ENCODE measurements at places on chromosomes 1 and 21.
A peak's percentile ranks its signal among the peaks of the same experiment; 100 is the strongest.

DNA sequence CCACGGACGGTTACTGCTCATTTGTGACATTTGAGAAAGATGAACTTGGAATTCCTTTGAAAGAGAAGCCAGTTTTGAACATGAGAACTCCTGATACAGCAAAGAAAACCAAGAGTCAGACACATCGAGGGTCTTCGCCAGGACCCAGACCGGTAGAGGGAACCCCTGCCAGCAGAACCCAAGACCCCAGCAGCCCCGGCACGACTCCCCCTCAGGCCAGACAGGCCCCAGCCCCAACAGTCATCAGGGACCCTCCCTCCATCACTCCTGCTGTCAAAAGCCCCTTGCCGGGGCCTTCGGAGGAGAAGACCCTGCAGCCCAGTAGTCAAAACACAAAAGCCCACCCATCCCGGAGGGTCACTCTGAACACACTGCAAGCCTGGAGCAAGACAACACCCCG lies 27.7 kb downstream of the CHAF1B start:
- DNase-seq, result no peak

GRCh38 chr1:101356604-101357443 lies 120.0 kb downstream of the S1PR1 start:
- DNase-seq, result no peak

- peak; percentile 51 for DNase-seq
Observed at GRCh38 chr1:30106125-30106524, 617.3 kb downstream of the MATN1 start.

DNA sequence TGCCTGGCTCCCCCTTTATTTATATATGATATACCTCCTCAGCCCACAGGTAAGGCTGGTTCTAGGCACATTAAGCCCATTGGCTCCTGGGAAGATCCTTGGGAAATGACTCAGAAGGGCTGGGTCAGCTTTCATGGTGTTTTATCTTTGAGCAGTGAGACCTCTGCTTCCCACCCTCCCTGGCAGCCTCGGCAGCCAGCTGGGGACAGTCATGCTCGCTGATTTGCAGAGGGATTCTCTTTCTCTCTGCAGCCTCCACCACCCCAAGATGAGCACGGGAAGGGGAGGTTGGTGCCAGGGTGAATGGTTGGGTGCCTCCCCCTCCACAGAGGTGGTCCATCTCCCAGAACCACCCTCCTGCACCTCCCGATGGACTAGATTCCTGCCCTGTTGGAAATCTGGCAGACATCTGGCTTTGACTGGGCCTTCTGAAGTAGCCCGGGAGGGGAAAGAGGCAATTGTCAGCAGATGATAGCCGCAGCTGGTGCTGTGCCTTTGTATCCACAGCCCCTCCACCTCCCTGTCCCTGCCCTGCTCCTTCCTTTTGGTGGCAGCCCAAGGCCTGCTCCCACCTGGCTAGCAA lies 24.6 kb downstream of the IER5 start:
- DNase-seq, result peak; percentile 78

DNA sequence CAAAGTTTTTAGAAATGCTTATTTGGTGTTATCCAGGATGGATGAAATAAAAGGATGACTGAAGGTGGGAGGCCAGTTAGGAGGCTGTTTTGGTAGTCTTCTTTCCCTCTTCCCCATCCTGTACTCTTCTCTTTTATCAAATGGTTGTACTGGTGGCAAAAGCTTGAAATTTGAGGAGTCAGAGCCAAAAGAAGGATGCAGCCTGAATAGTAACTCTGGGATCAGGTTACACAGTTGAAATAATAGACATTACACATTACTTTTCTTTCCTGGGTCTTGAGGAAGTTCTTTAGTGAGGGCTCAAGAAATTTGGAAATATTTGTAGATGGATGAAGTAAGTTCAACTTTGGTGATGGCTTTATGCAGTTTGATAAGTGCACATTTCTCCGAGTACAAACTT lies 108.6 kb downstream of the GPR52 start:
- DNase-seq, result peak; percentile 1

DNA sequence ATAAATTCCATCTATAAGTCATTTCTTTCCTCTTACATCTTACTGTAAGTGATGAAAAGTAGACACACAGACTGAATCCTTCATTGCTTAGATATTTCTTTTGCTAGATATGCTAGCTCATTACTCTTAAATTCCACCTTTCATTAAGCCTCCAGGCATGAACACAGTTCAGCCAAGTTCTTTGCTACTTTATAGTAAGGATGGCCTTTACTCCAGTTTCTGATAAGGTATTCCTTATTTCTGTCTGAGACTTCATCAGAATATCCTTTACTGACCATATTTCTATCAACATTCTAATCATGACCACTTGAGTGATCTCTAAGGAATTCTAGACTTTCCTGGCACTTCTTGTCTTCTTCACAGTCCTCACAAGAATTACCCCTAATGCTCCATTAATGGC lies 191.7 kb upstream of the KCTD3 start:
- DNase-seq, result peak; percentile 13

GRCh38 chr1:219443763-219444162 lies 169.1 kb downstream of the ZC3H11B start:
- DNase-seq, result peak; percentile 13

DNA sequence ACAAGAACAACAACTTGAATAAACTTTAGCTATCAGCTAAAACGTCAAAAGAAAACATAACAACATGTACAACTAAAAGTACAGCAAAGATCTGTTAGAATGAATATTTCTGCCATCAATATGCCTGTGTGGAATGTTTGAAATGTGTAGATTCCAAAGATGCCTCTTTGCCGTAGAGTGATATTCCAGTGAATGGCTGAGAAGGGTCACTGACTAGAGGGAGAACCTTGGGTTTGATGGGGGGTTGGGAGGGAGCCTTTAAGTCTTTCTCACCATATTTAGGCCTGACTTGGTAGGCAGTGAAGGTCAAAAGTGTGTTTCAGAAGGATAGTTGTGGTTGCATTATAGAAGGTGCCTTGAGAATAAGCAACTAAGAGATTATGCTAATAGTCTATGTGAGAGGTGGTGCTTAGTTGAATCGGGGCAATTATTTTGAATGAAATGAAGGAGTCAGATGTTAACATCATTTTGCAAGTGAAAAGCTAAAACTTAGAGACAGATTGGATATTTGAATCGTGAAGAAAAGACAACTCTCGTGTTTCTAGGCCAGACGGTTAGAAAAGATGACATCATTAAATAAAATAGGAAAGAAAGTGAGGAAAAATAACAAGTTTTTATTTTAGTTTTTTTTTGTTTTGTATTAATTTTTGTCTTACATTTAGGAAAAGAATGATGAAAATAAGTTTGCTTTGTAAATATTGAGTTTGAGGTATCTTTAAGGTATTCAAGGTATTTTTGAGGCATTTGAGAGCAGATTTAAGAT lies 53.8 kb downstream of the PLA2G4A start:
- no peak for DNase-seq

DNA sequence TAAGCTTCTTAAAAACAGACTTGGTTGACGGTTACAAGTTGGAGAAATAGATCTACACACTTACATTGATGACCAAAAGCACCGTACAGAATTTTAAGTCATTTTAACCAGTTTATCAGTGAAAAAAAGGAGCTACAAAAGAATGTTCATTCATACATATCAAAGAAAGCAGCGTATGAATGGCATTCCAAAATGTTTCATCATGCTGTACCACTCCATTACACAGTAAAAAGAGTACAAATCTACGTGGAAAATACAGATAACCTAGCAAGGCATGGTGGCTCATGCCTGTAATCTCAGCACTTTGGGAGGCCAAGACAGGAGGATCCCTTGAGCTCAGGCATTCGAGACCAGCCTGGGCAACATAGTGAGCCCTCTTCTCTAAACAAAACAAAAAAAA lies 40.3 kb downstream of the ZZZ3 start:
- DNase-seq, result no peak

DNA sequence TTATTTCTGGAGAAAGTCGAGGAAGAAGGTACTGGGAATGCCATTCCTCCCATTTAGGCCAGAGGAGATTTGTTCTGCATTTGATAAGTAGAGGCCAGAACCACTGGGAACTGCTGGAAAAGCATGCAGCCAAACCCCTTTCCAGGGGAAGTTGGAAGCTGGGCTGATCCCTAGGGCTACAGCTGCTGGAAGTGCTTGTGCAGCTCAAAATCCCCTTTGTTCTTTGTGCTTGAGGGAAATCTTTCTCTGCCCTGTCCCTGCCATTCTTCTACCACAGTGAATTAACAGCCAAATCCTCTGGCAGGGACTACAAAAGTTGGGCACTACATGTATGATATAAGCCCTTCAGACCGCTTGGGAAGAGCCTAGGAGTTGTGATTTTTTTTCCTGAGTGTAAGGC lies 734.1 kb downstream of the LRRIQ3 start:
- no peak for DNase-seq

GRCh38 chr1:94095112-94095637 lies 25.8 kb downstream of the ABCA4 start:
- peak; percentile 79 for DNase-seq

DNA sequence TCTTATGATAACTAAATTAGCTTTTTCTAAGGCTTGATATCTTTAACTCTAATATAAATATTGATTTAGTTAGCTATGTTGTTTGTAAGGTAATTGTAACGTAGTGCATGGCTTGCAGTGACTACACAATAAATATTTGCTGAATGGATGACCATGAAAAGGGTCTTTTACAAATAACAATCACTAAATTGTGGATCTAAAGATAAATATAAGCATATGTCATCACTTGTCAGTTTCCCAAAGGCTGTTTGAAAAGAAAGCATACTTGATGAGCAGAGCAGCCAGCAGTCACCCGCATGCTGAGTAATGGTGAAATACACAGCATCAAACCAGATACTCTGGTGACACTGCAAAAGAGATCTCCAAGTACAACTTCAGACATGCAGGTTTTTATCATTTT lies 92.5 kb upstream of the FMN2 start:
- no peak for DNase-seq

- no peak for DNase-seq
Observed at GRCh38 chr1:3677484-3677883, 25.2 kb downstream of the TP73 start.

GRCh38 chr1:58809325-58810010 lies 25.6 kb upstream of the JUN start:
- DNase-seq, result peak; percentile 75

DNA sequence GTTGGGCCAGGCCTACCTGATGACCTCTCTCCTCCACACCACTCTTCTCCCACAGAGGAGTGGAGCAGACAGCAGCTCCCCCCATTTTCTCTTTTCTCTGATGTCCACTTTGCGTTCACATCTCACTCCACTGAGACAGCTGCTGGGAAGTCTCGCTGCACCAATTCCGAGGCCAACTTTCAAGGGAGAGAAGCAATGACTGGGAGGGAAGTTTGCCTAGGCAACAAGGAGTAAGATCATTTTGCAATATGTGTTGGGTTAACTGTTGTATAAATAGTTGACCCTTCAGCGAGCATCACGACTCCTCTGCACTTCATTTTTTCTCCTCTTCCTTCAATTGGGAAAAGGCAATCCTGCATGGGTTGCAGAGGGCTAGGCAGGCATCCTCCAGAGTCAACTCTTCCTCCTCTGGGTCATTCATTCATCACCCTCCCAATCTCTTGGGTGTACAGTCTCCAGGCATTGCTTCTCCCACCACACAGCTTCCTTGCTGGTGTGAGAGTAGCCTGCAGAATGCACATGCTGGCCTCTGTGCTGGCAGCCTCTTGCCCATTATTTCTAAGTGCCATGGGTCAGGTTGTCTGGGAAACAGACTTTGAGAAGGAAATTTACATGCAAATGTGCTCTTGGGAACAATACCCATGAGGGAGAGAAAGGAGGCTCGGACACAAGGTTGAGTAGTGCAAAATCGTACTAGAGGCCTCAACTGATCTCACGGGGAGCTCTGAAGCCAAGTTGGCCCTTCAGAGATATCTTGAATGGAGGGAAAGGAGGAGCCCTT lies 75.8 kb upstream of the BCAR3 start:
- no peak for DNase-seq

GRCh38 chr1:15218287-15219279 lies 28.4 kb upstream of the FHAD1 start:
- peak; percentile 39 for DNase-seq

DNA sequence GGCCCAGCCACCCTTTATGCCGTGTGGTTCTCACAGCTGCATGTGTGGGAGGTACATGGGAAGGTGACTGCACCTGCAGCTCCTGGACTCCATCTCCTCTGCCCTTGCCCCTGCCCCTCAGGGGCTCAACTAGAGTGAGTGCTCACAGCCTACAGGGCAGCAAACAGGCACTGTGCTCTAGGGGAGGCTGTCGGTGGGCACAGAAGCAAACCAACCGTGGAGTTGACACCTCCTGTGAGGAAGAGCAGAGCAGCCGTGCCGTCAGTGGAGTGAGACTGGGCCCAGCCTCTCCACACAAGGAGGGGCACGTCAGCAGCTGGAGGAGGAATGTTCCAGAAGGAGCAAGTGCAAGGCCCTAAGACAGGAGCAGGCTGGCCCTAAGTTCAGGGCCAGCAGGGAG lies 32.7 kb downstream of the BMP8A start:
- no peak for DNase-seq

DNA sequence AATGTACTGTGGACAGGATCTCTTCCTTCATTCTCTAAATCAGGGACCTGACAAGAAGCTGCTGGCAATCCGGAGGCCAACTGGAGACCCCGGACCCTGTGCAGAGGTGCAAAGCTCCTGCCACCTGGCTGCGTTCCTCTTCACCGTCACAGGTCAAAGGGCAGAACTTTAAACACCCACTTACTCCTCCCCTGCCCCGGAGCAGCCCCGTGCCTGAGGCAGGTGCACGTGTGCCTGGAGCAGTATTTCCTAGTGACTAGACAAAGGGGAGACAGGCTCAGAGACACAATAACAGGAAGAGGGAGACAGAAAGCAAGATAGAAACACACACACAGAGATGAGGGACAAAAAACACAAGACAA lies 6.6 kb upstream of the PIGC start:
- DNase-seq, result no peak

DNA sequence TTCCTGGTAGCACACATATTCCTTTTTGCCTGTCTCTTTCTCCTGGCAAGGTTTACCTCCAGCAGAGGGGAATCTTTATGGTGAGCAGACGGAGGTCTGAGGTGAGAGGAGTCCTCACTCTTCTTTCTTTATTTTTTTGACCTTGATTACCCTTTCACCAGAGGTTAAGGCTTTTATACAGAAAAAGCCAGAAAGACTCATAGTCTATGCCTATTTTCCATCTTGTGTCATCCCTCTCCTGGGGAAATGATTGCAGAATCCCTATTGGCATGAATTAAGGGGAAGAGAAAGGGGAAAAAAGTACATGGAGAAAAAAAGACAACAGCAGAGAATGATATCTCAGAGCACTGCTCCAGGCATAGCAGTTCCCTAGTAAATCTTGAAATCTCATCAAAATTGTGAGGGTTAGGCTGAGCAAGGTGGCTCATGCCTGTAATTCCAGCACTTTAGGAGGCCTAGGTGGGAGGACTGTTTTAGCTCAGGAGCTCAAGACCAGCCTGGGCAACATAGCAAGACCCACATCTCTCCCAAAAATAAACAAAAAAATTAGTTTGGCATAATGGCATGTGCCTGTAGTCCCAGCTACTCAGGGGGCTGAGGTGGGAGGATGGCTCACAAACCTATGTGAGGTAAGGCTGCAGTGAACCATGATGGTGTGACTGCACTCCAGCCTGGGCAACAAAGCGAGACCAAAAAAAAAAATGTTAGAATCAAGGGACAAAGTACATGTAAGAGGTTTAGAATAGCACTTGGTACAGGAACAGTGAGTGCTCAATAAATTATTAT lies 1.2 kb upstream of the XPR1 start:
- DNase-seq, result no peak
